NCI-H1694 treated with DMSO at 0.1 percent for 48 hours (cell line): ENCODE measurements at places on chromosomes 2 and 18.

GRCh38 chr2:46632349-46632748, 153.0 kb downstream of the TMEM247 start:
- DNase-seq = peak; percentile 68

- peak; percentile 29 for DNase-seq
These were observed 181.7 kb upstream of the ETAA1 start for GRCh38 chr2:67215214-67216055.

DNA sequence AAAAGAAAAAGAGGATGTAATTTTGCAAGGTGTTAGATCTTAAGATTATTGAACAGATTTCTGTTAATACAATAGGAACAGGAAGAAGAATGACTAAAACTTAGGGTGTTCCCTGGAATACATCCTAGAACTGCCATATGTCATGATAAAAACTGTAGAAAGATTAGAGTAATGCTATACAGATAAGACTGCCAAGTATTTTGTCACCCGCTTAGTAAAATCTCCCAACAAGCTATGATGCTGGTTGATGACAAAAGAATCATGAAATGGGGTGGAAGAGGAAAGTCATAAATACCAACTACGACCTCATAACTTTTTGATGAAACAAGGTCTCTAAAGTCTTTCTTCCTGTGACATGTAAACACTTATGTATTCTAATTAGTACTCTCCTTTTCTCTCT, 163.6 kb upstream of the COL3A1 start:
- DNase-seq = no peak

DNA sequence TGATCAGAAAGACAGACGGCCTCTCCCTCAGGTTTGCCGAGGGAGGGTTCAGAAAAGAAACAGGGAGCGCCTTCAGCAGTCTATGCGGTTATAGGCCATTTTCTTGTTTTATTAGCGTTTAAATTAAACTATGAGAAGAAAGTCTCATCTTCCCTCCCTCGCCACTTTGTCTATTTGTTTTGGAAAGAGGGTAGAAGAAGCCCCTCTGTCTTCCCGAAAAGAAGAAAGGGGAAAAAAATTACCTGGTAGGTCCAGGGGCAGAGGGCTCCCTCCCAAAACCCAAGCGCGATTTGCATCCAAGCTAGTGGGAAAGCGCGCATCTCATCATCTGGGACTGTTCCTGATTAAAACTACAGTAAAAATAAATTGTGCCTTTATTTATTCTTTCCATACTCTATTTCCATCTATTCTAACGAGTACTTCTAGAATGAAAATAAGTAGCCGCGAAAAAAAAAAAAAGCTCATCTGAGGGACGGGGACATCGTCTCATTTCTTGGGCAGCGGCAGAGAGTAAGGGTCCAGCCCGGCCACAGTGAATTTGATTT, 2.4 kb downstream of the PAX8 start:
- DNase-seq = no peak

- DNase-seq = no peak
These were observed 307.0 kb upstream of the CWC22 start for GRCh38 chr2:180314086-180314485.

DNA sequence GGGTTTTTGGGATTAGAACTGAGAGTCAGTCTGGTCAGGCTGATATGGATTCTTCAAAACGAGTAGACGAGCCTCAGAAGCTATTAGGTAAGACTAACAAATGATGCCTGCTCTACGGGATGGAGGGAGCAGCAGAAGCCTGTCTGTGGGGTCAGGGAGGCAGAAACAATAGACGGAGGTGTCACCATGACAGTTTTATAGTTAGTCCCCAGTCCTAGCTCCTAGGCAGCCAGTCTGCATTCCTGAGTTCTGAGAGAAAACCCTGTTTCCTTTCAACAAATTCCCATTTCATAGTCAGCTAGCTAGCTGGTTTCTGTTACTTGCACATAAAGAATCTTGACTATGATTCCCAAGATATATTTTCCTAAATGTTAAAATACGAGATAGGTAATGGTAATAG, 542.1 kb downstream of the PID1 start:
- no peak for DNase-seq

DNA sequence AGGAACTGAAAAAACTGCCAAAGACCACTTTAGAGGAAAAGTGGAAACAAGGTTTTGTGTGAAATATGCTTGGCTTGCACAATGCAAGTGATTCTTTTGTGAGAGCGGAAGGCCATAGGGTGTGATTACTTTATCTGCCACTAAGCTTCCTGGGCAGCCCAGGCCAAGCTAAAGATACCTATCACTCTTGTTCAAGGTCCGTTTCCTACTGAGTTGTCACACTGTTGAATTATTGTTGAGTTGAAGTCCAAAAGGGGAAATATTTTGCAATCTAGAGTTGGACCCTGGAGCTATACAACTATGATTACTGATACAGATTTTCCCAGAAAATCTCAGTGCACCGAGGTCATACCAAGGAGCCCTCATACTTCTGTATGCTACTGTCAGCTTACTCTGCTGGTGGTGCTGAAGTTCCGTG, 72.7 kb upstream of the CTAGE1 start:
- DNase-seq = no peak

GRCh38 chr18:55124078-55124763, 165.0 kb upstream of the CCDC68 start:
- no peak for DNase-seq

DNA sequence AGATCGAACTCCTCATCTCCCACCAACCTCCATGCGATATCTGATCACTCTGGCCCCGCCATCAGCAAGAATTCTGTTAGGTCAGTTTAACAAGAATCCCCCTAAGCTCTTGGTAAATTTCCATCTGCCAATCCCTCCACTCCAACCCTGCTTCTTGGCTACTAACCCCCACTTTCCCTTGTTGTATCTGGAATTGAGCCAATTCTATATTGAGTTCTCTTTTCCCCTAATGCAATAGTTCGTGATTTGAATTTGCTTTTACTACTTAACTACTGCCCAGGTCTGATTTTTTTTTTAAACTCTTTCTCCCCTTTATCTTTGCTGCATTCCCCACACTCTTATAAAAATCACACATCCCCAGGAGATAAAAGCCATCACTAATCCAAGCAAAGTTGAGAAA, 159.3 kb upstream of the STK17B start:
- no peak for DNase-seq

DNA sequence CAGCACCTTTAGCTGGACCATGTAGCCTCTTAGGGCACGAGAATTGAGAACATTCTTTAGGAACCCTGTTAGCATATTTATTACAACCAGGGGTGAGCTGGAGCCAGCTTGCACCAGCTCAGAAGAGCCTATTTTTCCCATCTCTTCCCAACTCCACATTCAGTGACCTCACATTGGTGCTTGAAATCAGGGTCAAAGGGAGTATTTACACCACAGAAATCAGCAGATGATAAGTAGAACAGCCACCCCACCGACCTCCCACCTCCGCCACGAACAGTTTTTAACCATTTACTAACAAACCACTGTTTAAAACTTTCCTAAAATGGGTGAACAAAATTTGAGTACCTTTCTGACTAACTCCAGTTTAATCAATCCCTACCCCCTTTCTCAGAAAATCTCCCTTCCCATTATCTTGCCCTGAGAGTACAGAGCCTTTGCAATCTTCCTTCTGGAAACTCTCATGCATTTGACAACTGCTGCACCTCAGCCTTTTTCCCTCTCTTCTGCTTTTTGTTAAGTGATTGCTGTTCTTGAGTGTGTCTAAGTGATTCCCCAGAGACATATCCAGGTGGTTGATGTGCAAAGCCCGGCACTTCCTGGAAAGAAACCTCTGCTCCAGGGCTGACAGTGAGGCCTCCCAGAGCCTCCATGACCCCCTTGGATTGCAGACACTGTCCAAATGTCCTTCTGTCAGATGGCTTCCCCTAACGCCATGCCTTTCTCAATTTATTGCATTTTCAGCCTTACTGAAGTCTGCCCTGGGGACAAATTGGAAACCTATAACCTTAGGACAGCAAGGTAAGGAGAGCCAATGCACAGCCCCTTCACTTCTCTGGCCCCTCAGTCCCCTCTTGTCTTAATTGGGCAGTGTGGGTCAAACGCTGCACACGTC, 389.5 kb upstream of the TNP1 start:
- DNase-seq = no peak

DNA sequence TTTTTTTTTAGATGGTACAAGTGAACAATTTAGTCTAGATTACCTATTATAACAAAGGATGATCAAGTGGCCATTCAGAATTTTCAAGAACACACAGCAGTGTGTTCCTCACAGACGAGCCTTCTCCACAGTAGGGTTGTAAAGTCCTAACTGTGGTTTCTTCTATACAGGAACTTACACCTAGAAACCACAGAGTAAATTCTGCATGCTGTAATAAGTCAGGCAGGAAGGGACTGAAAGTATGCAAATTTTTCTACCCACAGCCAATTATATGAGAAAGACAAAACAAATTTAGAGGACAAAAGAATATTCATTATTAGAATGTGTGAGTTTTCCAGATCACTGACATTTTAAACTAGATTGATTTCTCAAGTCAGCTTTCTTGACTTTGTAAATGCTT, 99.5 kb downstream of the RBMS1 start:
- no peak for DNase-seq

DNA sequence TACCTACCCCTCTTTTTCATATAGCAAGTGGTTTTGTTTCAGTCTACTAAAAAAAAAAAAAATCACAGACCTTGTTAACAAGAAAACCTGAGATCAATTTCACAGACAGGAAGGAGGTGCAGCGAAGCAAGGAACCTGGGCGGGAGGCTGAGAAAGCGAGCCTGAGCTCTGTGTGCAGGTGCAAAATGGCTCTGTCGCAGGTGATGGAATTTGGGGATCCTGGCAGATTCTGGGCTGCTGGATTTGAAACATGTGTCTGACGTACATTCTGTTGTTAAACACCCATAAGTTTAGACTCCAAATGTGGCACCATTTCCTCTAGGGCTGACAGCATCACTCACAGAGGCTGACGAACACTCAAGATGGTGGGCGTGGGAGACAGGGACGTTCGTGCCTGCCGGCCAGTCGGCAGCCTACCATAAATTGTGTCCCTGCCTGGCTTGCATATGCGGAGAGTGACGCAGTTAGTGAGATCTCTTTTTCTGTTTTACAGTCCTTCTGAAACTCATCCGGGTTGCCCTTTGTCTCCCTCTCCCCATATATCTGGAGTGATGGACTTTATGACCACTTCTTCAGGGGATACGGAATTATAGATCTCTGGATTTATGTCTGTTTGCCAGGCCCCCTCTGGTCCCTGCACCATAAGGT, 8.8 kb upstream of the DDX1 start:
- no peak for DNase-seq
